Fibroblast of the conjunctiva (primary cell): ENCODE measurements at places on chromosomes 7 and 10.

GRCh38 chr7:14821757-14822480, 80.6 kb downstream of the DGKB start:
- no peak for DNase-seq

GRCh38 chr7:12699299-12699698, 11.9 kb downstream of the ARL4A start:
- DNase-seq = no peak

DNA sequence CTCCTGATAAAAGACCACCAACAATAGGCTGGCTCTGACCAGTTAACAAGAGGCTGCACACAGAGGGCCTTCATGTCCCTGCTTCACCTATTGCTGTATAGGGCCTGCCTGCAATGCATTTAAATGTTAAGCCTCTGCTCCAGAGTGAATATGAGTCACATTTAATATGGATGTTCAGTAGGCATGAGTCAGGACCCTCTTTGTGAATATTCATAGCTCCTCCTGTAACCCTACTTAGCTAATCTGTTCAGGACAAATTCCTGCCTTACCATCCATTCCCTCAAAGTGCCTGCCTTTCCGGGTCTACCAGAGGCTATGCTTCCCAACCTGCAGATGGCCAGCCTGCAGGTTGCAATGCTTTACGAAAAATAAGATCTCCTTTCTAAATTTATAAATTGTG, 32.5 kb downstream of the ARHGAP22 start:
- DNase-seq = no peak

GRCh38 chr10:90925079-90926029, 4.5 kb upstream of the ANKRD1 start:
- DNase-seq = no peak

DNA sequence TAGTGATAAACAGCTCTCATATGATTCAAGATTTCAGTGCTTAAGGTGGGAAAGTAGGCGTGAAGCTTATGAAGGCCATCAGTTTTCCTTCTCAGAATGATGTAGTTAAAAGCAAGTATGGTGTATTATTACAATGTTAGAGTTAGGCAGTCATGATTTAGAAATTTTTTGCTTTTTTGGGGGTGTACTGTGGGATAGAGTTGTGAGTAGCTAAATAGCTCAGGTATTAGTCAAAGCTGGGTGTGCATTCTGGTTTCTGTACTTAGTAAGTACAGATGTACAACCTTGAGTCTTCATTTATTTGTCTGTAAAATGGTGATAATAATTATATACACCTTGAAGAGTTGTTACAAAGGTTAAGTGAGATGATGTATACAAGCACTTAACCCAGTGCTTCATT, 52.2 kb downstream of the R3HCC1L start:
- DNase-seq = no peak

DNA sequence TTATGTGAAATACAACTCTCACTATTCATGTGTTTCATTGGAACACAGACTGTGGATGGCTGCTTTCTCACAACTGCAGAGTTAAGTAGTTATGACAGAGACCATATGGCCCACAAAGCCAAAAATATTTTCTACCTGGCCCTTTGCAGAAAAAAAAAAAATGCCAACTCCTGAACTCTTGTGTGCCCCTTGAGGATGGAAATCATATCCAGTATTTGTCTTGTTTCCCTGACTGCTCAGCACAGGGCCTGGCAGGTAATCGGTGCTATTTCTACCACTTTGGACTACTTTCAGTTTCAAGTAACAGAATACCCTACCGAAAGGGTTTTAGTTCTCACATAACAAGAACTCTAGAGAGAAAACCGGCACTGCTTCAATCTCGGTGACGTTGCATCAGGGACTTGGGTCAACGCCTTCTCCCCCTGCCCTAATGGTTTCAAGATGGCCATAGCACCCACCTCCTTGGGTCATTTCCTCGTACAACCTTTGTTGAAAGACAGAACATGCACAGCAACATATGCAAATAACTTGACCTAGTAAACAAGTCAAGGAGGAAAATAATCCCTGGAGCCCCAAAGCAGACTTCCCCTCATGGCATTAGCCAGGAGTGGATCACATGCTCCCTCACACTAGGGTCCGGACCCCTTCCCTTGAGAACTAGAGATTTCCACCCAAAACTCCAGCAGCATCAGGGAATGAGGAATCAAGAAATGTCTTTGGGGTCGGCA, 11.8 kb upstream of the GPNMB start:
- DNase-seq = no peak

GRCh38 chr10:104092749-104093148, 7.1 kb upstream of the COL17A1 start:
- no peak for DNase-seq

DNA sequence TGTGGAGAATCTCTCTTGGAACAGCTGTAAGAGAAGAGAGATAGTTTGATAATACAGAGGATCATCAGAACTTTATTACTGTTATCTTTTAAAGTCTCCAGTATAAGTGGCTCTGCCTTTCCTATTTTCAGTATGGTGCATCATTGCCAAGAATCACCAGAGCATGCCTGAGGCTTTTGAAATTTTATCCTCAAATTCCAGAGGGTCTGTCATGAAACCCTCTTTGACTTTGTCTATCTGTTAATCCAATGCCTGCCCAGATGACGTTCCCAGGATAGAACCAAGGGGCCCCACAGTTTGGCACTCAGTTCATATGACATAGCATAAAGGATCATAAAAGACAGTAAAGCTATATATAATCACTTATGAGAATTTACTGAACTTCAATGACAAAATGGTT, 35.3 kb upstream of the SEMA3C start:
- no peak for DNase-seq

DNA sequence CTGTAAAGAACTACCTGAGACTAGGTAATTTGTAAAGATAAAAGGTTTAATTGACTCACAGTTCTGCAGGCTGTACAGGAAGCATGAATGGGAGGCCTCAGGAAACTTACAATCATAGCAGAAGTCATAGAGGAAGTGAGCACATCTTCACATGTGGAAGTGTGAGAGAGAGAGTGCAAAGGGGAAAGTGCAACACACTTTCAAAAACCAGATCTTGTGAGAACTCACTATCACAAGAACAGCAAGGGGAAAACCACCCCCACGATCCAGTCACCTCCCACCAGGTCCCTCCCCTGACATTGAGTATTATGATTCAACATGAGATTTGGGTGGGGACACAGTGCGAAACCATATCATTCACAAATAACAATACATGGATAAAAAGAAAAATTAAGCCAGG, 24.5 kb downstream of the AVL9 start:
- DNase-seq = no peak
